Coronary artery (tissue), 2 donors: ENCODE measurements at places on chromosomes 13 and 19.
A peak's percentile ranks its signal among the peaks of the same experiment; 100 is the strongest.

DNA sequence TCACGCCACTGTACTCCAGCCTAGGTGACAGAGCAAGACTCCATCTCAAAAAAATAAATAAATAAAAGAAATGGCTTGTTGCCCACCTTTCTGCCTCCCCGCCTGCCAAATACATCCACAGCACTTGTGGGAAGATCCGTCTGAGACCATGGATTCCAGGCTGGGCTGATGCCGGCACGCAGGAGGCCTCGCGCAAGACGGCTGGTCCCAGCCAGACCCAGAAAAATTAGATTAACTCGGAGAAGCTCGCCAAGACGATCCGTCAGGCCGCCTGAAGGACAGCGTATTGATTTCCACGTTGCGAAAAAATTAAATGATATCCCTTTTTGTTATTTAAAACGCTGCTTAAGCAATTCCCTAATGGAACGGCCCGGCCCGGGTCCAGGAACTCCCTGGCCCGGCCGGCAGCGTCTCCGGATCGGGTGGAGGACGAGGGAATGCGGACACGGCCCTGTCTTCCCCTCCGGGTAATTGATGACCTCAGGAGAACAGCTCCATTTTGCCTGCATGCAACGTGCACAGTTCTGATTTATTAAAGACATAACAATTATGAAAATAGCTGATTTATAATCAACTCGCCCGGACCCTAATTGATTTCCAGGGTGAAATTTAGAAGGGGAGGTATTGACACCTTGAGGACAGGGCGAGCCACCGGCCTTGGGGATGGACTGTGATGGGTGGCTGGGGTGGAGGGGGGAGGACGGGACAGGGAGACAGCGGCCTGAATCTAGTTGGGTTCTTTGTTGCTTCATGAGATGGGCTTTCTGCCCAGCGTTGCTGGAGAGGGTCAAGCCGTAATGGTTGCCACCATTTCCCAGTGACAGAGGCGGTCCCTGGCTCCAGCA is 52.1 kb downstream of the ZNRF4 start:
- DNase-seq, result no peak

GRCh38 chr19:17294051-17294891 is 9.0 kb downstream of the ABHD8 start:
- no peak for DNase-seq

GRCh38 chr19:39996218-39996810 is 546 bp upstream of the ZNF546 start:
- no peak for DNase-seq

DNA sequence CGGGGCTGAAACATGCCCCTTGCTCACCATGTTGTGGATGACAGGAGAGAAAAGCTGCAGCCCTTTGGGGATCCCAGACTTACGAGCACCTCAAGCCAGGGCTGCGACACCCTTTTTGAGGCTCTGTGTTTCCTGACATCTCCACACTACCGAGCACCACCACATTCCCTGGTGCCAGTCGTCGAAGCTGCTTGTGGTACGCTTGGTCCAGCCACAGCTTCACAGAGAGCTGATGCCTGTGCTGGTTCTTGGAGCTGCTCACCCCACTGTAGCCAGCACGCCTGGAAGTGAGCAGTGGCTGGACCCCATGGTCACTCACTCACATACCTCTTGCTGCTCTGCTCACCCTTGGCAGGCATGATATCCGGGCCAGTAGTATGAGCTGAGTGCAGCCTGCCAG is 367.5 kb downstream of the SLITRK6 start:
- DNase-seq, result peak; percentile 63

DNA sequence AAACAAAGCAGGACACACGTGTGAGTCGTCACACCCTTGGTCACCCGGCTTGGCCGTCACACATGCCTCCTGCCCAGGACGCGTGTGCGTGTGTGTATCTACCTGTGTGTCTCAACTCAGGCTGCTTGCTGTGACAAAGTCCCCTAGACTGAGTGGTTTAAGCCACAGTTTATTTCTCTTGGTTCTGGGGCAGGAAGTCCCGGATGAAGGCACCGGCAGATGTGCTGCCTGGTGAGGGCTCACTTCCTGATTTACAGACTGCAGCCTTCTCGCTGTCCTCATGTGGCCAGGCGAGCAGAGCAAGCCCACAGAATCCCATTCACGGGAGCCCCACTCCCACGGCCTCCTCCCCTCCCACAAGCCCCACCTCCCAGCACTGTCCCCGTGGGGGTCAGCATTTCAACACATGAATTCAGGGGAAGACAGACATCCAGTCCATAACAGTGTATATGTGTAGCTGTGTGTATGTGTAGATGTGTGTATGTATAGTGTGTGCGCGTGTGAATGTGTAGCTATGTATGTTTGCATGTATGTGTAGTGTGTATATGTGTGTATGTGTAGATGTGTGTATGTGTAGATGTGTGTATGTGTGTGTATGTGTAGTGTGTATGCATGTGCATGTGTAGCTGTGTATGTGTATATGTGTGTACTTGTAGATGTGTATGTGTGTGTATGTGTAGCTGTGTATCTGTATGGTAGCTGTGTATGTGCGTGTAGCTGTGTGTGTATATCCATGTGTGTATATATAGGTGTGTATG is 51.5 kb downstream of the MCF2L start:
- DNase-seq, result no peak

DNA sequence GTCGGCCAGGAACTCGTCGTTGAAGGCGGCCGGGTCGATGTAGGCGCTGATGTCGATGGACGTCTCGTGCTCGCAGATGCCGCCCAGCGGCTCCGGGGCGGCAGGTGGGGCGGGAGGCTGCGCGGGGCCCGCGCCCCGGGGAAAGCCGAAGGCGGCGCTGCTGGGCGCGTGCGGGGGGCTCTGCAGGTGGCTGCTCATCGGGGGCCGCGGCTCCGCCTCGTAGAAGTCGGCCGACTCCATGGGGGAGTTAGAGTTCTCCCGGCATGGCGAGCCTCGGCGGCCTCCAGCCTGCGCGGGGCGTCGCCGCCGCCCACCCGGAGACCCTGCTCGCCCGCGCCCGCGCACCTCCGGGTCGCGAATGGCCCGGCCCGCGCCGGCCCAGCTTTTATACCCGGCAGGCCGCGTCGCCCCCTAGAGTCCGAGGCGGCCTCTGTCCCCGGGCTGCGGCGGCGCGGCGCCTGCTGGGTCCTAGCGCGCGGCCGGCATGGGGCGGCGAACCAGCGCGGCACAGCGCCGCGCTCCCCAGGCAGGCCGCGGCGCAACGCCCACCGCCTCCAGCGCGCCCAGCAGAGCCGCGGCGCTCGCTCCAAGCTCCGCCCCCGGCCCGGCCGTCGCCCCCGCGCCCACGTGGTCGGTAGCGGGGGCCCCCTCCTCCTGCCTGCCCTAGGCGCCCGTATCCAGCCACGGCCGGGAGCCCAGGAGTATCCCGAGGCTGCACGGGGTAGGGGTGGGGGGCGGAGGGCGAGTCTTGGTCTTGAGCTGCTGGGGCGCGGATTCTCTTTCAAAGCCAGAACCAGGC is at the start of gene CEBPA:
TSS of gene CEBPA (minus strand) at position 360 of the 799 bp plus-strand sequence. CDS start at position 240, 120 bp downstream.
- DNase-seq, result peak; percentile 81

DNA sequence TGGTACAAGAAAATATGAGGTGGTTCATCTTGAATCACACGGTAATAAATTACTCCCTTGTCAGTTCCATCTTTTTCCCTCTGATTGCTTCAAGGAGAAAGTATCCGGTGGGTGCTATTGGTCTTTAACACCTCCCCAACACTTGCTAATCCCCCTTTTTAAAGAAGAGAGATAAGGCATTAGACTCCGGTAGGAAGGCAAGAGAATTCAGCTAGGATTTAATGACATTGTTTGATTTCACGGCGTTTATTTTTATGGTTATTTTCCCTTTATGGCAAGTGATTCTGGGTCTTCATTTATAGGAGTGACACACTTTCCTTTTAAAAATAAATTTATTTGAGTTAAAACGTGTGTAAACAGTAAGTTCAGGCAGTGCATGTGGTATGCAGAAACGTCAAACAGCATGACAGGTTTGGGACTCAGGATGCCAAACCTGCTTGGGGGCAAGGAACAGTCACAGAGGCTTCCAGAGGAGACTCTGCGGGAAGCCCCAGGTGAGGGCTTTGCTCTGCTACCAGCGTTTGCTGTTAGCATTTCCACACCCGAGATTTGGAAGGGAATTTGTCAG is 36.5 kb downstream of the TSHZ3 start:
- DNase-seq, result no peak

- no peak for DNase-seq
These were observed 42.5 kb downstream of the WDFY2 start for GRCh38 chr13:51626749-51627148.
